ENCODE measurements at places on chromosomes 6 and 20. TPM values are rescaled to one million over a fixed set of nuclear protein-coding genes. Genes with fewer than 3 reads are reported as not detected.

HTR1E gene
- total RNA-seq: not detected

SMOC2 gene
- total RNA-seq: 0.14 TPM

PKIG gene
- total RNA-seq: 34.7 TPM

HMGCLL1 gene
- total RNA-seq: 0.73 TPM

TMEM74B gene
- total RNA-seq: 3.3 TPM

SLX4IP gene
- 8.8 TPM for total RNA-seq

LHFPL5 gene
- not detected for total RNA-seq

DNA sequence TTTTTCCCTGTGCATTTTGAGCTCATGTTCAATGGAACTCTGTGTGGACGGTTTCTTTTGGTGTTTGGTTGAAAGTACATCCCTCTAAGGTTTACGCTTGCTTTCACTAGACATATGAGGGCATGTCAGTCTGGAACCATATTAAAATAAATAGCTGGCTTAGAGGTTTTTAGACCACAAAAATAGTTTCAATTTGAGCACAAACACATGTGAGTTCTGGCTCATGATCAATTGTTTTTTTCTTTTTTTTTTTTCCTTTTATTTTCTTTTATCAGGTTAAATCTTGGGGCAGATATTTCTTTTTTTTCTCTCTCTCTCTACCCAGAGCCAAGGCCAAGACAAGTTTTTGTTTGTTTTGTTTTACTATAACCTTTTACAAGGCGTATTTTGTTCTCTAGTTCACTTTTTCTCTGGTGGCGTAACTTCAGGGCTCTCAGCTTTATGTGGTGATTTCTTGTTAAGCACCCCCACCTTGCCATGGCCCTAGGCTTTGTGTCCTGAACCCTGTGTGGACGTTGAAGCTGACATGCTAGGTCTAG, 92.9 kb downstream of the SHLD1 start:
- H3K27ac ChIP-seq: no peak overlapping the region
- H3K27me3 ChIP-seq: no peaks in the 10 kb centered on the region
- H3K4me1 ChIP-seq: peaks cover 6% of the 10 kb centered on the region
- H3K4me3 ChIP-seq: no peak overlapping the region

- H3K4me1 ChIP-seq: no peaks in the 10 kb centered on the region
- H3K4me3 ChIP-seq: no peak overlapping the region
- DNase-seq: no peak
- H3K27me3 ChIP-seq: no peaks in the 10 kb centered on the region
Observed at GRCh38 chr20:52434041-52434425, 242.5 kb upstream of the ZFP64 start.

DNA sequence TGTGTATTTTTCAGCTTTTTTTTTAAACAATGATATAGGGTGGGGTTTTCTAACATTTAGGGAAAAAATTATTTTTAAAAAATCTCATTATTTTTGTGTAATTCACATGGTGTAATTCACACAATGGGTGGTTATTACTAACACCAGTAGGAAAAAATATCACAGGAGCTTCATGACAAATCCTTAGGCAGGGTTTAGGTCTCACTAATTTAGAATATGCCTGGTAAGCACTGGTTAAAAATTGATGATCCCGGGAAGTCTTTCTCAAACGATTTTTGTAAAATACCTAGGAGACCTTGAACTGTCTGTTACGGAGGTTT, 29.5 kb upstream of the ZNF217 start:
- no peak for DNase-seq
- peak overlapping the region; percentile 89 for H3K4me3 ChIP-seq
- H3K27ac ChIP-seq: peak overlapping the region; percentile 97
- no peaks in the 10 kb centered on the region for H3K27me3 ChIP-seq

DNA sequence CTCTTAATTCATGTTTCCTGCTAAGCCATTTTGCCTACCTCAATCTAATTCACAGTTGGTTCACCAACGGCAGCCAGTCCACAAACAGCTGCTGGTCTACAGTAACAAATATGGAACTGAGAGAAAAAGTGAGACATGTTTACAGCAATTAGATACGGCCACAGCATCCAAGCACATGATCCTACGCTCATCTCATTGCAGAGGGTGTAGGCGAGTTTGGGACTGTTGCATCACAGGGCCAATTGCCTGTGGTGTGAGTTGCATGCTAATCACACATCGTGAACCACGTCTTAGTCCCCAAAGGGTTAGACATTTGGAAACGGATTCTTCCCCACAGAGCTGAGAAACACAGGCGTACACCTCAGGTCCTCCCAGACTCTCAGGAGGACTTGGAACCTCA, 166.9 kb downstream of the EYA2 start:
- H3K4me3 ChIP-seq: no peak overlapping the region
- peaks cover 16% of the 10 kb centered on the region for H3K4me1 ChIP-seq
- no peak overlapping the region for H3K27ac ChIP-seq

GRCh38 chr6:11196511-11197174, 35.8 kb downstream of the NEDD9 start:
- peaks cover 70% of the 10 kb centered on the region for H3K4me1 ChIP-seq
- peak overlapping the region; percentile 86 for H3K27ac ChIP-seq
- H3K4me3 ChIP-seq: peak overlapping the region; percentile 11
- H3K36me3 ChIP-seq: peaks cover 30% of the 10 kb centered on the region

DNA sequence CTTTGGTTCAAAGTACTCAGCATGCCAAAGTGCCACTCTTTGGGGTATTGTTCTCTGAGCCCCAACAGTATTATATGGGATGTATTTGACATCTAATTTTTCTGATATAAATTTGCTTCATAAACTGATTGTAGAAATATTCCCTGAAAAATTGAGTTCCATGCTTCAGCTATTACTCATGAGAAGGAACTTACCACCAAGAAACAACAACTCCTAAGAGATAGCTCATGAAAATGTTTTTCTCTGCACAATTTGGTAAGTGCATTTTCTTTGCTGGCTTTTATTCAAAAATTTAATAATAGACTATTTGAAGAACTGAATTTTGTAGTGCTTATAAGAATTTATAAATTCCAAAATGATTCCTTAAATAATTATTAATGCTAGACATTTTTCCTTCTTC, 12.8 kb upstream of the TPD52L1 start:
- no peaks in the 10 kb centered on the region for H3K4me1 ChIP-seq
- no peaks in the 10 kb centered on the region for H3K36me3 ChIP-seq
- no peak overlapping the region for H3K4me3 ChIP-seq

GRCh38 chr6:130843575-130844320, 16.5 kb downstream of the SMLR1 start:
- H3K27ac ChIP-seq: no peak overlapping the region
- DNase-seq: no peak
- no peaks in the 10 kb centered on the region for H3K27me3 ChIP-seq
- no peaks in the 10 kb centered on the region for H3K4me1 ChIP-seq
- peaks cover 7% of the 10 kb centered on the region for H3K36me3 ChIP-seq
- H3K4me3 ChIP-seq: no peak overlapping the region

DNA sequence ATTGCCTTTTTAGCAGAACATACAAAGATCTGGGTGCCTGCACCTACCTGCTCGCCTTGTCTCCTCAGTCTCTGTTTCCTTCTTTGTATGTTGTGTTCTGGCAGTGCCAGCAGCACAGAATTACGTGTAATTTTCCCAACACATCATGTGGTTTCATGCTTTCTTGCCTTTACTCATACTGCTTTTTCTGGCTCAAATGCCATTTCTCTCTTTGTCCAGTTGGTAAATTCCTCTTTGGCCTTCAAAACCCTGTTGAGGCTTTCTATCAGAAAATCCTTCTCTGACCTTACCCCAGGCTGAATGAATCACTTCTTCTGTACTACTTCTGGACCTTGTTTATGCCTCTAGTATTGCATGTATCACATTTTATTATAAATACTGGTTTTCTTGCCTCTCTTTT, 31.8 kb downstream of the L3MBTL3 start:
- peaks cover 4% of the 10 kb centered on the region for H3K4me1 ChIP-seq
- no peak for DNase-seq
- H3K27me3 ChIP-seq: no peaks in the 10 kb centered on the region
- no peak overlapping the region for H3K27ac ChIP-seq

- H3K4me1 ChIP-seq: no peaks in the 10 kb centered on the region
- peaks cover 23% of the 10 kb centered on the region for H3K36me3 ChIP-seq
- H3K4me3 ChIP-seq: no peak overlapping the region
- H3K27me3 ChIP-seq: no peaks in the 10 kb centered on the region
- no peak overlapping the region for H3K27ac ChIP-seq
Observed at GRCh38 chr6:144493035-144493910, 208.1 kb downstream of the UTRN start.

DNA sequence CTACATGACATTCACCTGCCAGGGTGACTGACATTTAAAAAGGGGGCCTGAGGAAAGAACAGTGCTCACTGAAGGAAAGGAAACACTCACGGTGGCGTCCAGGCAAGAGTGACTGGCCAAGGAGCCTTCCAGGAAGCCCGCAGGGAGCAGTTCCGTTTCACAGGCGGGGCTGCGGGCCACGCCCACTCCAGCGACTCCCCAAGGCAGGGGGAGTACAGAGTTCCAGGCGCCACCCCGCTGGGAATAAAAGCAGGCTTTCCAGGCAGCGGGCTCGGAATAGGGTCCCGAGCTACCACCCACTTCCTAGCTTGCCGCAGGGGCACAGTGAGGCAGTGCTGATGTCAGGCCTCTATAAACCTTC, 34.2 kb downstream of the PKIG start:
- peaks cover 15% of the 10 kb centered on the region for H3K4me1 ChIP-seq
- DNase-seq: no peak
- no peaks in the 10 kb centered on the region for H3K27me3 ChIP-seq
- no peak overlapping the region for H3K4me3 ChIP-seq
- peaks cover 11% of the 10 kb centered on the region for H3K36me3 ChIP-seq

DNA sequence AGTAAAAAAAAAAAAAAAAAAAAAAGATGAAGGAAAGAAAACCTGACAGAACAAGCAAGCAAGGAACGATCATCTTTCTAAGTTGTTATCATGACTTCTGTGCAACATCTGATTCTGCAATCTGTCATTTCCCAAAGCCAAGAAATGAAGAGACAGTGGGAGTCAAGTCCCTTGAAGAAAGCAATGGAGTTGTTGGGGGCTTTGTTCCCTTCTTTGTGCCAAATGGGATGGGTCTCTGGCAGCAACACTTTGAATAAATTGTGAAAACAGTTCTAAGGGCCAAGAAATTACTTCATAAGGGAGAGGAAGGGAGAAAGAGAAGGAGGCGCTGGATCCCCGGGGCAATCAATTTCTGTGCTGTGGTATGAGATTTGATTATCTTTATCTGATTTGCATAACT, 33.3 kb upstream of the RSPO3 start:
- no peaks in the 10 kb centered on the region for H3K36me3 ChIP-seq
- H3K4me1 ChIP-seq: no peaks in the 10 kb centered on the region
- no peak overlapping the region for H3K4me3 ChIP-seq
- DNase-seq: no peak

- no peaks in the 10 kb centered on the region for H3K4me1 ChIP-seq
- no peak for DNase-seq
Observed at GRCh38 chr6:25944688-25945574, 14.4 kb upstream of the SLC17A2 start.

- H3K27me3 ChIP-seq: no peaks in the 10 kb centered on the region
- no peak overlapping the region for H3K27ac ChIP-seq
Observed at GRCh38 chr6:147852772-147853171, 344.3 kb downstream of the SAMD5 start.

GRCh38 chr20:59790346-59790745, 143.1 kb downstream of the SYCP2 start:
- H3K4me1 ChIP-seq: peaks cover 47% of the 10 kb centered on the region
- DNase-seq: no peak
- H3K27me3 ChIP-seq: no peaks in the 10 kb centered on the region
- H3K27ac ChIP-seq: peak overlapping the region; percentile 29

Measured in neural crest cell (in vitro differentiated cells).